ENCODE measurements at places on chromosomes 2 and 18.
A peak's percentile ranks its signal among the peaks of the same experiment; 100 is the strongest.

GRCh38 chr2:218281449-218281848 is 10.9 kb downstream of the TMBIM1 start:
- DNase-seq = no peak

- peak; percentile 50 for DNase-seq
Measured at GRCh38 chr2:120847700-120848321, 112.1 kb downstream of the GLI2 start.

- DNase-seq = no peak
Measured at GRCh38 chr2:215571689-215572088, 135.8 kb upstream of the FN1 start.

DNA sequence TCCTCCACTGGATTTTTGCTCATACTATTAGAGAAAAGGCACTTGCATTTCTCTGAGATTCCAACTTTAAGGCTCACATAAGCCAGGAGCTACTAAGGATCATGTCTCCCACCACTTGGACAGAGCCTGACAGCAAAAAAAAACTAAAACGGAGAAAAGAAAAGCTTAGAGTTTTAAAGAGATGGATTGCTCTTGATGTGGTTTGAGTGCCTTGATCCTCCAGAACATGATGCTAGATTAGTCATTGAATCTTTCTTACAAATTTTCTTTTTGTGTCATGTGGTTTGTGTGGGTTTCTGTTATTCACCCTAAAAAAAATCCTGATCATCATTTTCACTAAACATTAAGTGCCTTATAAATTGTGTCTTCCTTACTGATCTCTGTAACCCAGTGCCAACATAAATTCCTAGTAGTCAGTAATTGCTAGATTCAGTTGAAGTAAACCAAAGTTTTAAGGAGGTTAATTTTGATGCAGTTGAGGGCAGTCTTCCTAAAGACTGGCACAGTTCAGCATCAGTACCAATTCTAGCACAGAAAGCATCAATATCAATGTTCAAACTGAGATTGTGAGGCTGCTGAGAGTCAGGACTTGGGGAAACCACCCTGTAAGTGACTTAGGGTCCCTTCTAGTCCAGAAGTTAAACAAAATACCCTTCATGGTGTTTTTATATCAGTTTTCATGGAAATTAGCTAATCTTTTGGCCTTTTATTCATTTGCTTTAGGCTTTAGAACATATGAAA is 206.3 kb downstream of the RAD51AP2 start:
- no peak for DNase-seq

- no peak for DNase-seq
Measured at GRCh38 chr2:96345438-96345837, 9.9 kb downstream of the NCAPH start.

DNA sequence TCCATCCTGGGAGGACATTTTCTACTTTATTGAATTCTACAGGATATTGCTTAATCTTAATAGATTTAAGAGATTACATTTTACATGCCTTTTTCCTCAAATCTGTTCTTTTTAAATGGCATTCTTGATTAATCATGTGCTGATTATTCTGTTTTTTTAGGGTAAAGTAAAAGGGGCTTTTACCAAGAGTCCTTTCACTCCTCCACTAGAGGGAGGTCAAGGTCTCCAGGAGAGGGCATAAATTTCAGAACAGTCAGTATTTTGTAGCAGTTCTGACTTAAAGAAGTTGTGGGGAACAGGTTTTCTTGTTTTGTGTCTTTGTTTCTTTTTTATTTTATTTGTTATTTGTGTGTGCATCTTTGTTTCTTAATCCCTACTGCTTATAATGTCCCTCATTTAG is 25.4 kb downstream of the WDR75 start:
- peak; percentile 14 for DNase-seq

GRCh38 chr2:91839904-91840868 is 3031.0 kb upstream of the TEKT4 start:
- DNase-seq = no peak

DNA sequence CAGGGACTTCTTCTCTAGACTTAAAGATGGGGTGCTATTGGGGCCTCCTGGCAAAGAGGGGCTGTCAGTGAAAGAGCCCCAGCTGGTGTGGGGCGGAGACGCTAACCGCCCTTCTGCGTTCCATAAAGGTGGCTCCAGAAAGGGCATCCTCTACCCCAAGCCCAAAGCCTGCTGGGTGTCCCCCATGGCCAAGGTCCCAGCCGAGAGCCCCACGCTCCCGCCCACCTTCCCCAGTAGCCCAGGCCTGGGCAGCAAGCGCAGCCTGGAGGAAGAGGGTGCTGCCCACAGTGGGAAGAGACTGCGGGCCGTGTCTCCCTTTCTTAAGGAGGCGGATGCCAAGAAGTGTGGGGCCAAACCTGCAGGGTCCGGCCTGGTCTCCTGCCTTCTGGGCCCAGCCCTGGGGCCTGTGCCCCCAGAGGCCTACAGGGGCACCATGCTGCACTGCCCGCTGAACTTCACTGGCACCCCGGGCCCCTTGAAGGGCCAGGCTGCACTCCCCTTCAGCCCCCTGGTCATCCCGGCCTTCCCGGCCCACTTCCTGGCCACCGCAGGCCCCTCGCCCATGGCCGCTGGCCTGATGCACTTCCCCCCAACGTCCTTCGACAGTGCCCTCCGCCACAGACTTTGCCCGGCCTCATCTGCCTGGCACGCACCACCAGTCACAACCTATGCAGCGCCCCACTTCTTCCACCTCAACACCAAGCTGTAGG is 15.2 kb downstream of the ARID5A start:
- DNase-seq = no peak

DNA sequence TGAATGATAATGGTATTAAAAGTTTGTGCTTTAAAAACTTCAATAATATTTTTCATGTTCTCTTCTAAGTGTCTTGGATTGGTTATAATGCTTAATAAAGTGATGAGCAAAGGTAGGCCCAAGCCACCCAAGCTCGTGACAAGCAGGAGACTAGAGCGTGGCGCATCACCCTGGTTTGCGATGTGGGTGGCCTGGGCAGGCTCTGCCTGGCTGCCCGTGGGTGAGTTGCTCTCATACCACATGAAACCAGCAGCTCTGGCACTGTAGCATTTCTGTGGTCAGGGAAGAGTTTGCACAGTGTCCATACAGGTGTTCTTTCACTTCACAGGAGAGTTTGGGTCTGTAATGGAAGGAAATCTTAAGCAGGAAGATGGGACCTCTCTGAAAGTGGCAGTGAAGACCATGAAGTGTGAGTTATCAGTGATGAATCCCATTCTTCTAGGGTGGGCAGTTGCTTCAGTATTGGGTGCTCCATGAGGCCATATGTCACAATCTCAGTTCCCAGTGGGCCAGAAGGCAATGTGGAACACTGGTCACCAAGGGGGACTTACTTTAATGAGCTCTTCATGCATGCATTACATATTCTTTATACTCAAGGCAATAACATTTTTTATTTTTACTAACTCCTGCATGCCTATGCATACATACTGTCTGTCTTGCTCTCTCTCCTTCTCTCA is 51.4 kb upstream of the TMEM87B start:
- no peak for DNase-seq

GRCh38 chr2:50952596-50952995 is 79.3 kb downstream of the NRXN1 start:
- no peak for DNase-seq

GRCh38 chr2:163701399-163702195 is 34.2 kb downstream of the FIGN start:
- no peak for DNase-seq

DNA sequence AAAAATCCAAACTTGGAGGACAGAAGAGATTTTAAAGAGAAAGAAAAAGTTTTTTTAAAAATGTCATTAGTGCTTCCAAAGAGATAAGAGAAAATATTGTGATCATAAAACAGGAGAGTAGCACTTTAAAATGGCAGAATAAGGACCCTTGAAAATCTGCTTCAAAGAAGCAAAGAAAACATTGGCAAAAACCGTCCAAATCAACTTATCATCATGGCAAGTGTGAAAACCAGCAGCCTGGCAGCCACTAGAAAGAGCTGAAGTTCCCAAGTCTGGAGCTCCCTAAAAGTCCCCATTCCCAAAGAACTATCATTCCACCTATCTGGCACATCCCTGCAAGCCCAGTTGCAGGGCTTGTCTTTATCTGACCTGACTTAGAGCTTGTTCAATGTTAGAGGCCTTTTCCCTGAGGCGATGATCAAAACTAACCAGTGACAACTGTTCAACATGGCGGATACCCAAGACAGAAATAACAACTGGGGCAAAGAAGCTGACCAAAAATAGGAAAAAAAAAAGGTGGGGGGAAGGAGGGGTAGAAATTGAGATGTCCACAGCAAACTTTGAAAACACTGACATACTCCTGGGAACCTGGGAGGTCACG is 24.6 kb upstream of the RNU4ATAC start:
- DNase-seq = peak; percentile 68

DNA sequence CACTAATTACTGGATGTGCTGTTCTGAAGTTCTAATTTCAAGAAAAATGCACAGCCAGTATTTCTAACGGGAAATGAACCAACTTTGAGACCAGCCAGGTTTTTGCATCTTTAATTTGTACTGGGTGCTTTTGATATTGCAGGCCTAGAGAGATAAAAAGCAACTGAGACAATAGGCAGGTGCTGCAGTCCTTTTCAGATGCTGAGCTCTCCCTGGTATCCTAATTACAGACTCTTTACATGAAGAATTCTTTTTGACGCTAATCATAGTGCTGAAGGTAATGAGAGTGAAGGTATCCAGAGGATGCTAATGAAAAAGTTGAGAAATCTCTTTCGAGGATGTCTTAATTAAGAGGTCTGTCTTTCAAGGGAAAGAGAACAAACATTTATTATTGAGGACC is 85.1 kb downstream of the SERPINB8 start:
- DNase-seq = no peak
